OCI-LY7 (cell line): ENCODE measurements at places on chromosomes 6 and 20. TPM values are rescaled to one million over a fixed set of nuclear protein-coding genes. Genes with fewer than 3 reads are reported as not detected.

DNA sequence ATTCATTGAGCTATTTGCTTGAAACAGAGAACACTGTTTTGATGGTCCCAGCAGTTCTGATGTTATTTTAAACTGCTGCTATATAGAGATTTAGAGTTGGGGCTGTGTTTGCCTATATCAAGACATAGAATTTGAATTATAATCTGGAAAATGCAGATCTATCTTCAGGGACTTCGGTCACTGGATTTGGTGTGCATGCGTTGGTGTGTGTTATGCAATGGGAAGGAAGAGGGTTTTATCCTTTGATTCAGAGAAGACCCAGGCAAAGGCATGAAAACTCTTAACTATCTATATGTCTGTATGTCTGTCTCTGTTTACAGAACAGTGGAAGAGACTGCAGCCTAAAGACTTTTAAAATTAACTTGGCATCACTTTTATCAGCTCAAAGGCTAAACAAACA, 2.0 kb downstream of the ADGRB3 start:
- no peak for DNase-seq

GRCh38 chr6:138278326-138278725, 60.0 kb upstream of the PBOV1 start:
- no peak for DNase-seq

- no peak for DNase-seq
These were observed 77.4 kb upstream of the CST7 start for GRCh38 chr20:24871480-24872213.

Gene RAB32
- total RNA-seq: not detected in 2 replicates

Gene SIRPB2
- not detected in 2 replicates for total RNA-seq
